ENCODE measurements at places on chromosomes 6 and 20.

- DNase-seq = no peak
These were observed 16.1 kb upstream of the HFE start for GRCh38 chr6:26071135-26071534.

GRCh38 chr6:128725271-128726233, 157.4 kb upstream of the LAMA2 start:
- DNase-seq = no peak

DNA sequence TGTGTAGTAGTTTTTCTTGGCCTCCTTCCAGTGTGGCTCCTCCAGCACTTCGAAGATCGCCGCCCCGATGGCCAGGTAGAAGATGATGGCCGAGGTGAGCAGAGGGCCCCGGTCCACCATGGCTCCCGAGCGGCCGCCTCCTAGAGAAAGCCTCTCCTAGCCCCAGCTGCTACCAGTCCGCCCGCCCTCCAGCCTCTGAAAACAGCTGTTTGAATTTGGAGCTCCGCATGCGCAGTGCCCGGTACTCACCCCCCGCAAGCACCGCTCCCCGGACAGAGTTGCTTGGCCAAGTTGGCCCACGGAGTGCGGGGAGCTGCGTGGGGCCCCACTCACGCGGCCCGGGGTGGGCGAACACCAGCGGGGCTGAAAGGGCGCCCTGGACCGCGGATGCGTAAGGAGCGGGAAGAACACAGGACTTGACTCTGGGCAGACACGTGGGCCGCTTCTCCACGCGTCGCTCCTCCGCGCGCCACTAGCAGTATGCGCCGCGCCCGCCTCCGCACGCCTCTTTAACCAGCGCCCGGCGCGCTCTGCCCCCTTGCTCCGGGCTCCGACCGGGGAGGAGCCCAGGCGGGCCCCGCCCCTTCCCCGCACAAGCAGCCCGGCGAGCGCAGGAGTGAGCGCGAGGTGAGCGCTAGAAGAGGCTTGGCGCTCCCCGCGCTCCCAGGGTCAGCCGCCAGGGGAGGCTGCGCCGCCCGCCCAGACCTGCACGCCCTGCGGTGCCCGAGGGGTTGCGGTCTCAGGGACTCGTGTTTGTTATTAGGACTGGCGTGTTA, at the start of gene KCNK5:
KCNK5 (minus strand) TSS at position 484 of the 776 bp plus-strand sequence; CDS start at position 120, 364 bp downstream.
- DNase-seq = peak; percentile 73

GRCh38 chr6:37083243-37084138, 78.0 kb downstream of the FGD2 start:
- no peak for DNase-seq

DNA sequence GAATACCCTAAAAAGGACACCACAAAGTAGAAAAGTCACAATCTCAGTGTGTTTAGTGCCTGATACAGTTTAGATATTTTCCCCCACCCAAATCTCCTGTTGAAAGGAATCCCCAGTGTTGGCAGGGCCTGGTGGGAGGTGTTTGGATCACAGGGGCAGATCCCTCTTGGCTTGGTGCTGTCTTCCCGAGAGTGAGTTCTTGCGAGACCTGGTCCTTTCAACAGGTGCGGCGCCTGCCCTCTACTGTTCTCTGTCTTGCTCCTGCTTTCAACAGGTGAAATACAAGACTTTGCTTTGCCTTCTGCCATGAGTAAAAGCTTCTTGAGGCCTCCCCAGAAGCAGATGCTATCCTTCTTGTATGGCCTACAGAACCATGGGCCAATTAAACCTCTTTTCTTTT, 534.3 kb upstream of the NRSN1 start:
- DNase-seq = no peak

DNA sequence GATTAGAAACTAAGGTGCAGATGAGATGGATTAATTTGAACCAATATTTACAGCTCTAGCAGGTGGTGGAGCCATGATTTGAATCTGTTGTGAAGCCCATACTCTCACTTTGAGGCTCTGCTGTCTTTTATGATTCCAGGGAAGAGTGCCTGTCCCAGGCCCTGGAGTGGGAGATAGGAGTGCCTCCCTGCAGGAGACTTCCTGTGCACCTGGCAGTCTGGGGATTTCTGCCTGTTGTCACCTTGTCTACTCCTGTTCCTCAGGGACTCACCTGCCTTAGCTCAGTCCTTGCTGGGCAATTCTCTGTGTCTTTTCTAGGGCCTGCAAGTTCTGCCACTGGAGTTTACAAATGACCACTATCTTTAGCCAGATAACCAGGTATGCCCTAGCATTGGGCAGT, 46.3 kb downstream of the SCAND1 start:
- no peak for DNase-seq

DNA sequence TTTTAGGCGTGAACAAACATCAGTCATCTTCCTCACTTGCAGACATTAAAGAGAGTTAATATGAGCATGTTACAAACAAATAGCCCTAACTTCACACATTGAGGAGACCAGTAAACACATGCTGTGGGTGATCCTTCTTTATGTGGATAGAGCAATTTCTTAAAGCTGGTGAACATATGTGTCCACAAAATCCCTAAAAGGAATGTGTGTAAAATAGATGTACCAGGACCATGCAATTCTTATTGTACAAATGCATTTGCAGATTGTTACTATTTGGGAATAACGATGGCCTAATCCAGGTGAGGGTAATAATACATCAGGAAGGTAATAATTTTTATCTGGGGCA, 228.9 kb downstream of the ALDH8A1 start:
- DNase-seq = no peak

GRCh38 chr6:162684961-162685360, 42.6 kb downstream of the PRKN start:
- DNase-seq = no peak

GRCh38 chr6:15690510-15690909, 27.7 kb upstream of the DTNBP1 start:
- DNase-seq = no peak

GRCh38 chr20:5797843-5798462, 47.8 kb downstream of the SHLD1 start:
- DNase-seq = no peak

DNA sequence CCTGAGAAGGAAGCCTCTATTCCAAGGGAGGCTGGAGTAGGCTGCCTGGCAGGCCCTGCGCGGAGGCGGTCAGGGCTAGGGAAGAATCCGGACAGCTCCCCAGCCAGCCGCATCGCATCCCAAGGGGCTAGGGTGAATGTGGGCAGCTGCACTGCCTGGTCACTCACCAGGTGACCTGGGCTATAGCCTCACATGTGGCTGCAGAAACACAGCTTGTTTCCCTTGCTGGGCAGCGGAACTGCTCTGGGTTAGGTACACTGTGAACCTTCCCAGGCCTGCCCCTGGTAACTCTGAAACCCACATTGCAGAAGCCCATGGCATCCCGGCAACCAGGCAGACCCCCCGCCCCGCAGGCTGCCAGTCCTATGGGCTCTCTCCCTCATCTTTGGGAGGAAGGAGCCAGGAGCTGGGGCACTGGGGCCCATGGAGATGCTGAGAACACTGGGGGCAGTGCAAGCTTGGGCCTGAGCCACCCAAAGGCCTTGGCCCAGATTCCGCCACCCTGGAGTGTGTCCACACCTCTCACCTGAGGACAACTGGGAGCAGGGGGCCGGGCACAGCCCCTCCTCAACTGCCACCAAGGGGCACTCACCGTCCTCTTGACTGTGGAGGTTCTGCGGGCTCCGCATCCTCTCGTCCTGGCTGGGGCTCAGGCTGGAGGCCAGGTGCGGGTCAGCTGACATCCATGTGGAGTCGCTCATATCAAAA, 111.0 kb downstream of the NOL4L start:
- no peak for DNase-seq

DNA sequence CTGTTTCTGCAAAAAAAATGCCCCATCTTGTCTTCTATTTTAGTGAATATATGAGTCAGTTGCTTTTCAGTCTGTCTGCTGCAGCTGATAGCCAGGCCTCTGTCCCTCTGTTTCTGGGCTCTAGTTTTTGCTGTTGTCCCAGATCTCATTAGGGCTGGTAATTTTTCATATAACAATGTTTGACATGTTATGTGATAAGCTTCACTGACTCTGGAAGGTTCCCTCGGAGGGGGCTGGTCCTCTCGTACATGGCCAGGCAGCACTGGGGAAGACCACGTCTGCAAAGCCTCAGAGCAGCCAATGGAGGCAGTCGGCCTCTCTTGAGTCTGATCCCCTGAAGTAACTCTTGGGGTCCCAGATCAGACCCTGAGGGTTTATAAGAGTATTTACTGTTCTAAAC, 223.8 kb downstream of the THBS2 start:
- no peak for DNase-seq

DNA sequence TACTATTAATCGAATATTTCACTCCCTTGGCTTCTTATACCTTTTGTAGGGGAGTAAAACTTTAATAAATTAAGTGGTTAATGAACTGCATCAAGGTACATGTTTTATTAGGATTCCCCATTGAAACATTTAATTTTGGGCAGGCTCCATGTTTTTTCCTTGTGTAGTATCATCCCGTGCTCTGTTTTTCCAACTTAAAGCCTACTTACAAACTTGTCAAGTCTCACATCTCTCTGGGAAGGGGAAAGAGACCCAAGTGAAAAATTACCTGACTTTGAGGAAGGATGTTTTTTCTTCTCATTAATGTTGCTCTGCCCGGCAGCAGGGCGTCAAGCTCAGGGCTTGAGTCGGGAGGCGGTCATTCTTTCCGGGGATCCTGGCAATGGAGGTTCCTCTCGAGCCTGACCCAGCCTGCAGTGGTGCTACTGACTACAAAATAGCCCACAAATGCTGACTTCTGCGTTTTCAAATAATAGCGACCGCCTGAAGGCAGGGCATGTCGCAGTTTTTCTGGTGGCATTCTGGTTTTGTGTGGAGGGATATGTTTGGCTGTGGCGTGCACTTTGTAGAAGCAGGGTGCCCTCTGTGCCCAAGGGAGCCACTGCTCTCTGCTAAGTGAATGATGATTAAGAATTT, 2.4 kb downstream of the DSP start:
- no peak for DNase-seq

- DNase-seq = no peak
These were observed 34.2 kb downstream of the ABHD12 start for GRCh38 chr20:25356271-25356933.

DNA sequence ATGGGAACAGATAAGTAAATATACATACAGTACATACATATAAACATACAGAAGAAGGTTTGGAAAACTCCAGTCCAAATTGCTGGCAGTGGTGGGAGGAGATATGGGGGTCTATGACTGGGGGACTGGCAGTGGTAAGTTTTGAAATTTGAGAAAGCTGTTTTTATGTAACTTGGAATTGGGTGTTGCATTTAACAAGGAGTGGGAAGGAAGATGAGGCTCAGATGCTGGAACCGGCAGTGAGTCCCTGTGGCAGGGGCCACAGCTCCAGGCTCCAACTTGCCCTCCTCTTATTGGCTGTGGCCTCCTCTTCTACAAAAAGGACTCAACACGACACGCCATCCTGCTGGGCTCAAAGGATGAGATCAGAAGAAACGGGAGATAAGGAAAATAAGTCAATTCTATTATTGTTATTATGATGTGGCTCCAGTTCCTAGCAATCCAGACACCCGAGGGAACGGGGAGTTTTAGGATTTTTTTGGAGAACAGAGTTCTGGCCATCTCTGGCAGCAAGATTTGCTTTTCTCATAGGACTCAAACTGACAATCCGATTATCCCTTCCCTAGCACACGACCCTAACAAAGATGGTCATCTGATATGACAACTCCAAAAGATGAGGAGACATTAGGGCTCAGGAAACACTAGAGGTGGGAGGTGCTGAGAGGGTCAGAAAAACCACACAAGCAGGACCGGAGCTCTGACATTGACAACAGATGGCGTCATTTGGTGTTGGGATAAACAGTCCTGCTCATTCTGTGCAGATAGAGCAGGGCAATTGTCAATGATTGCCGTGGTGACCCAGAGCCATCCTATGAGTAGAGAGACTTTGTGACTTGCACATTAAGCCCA, 6.0 kb upstream of the TGM2 start:
- no peak for DNase-seq

- DNase-seq = no peak
These were observed at the start of gene ZBTB46 for GRCh38 chr20:63830841-63831588. Gene ZBTB46, minus strand, starts transcription at chr20:63831264. Its CDS starts 40,507 bp downstream, at chr20:63790757.

All from stimulated activated CD4-positive, alpha-beta T cell treated with anti-CD3 and anti-CD28 coated beads, Interleukin-15, amount 100 ng/mL, for 1 hour (primary cell).